ENCODE measurements at places on chromosomes 1 and 21.

- no peak for DNase-seq
Observed at GRCh38 chr21:41891132-41891531, 12.0 kb upstream of the PRDM15 start.

DNA sequence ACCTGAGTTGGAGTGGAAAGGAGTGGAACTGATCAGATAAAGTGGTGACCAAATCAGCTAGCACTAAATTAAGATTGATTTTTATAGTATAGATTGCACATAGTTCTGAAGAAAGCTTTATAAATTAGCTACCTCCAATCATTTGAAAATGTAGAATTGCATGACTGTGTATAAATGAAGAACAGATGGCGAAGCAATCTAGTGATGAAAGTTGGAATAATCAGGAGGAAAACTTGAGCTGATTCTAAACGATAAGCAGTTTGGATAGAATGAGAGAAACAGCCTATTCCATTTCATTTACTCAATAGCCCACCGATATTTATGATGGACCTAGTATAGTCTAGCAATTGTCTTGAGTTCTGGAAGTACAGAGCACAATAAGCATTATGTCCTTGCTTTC, 661.5 kb downstream of the PLA2G4A start:
- no peak for DNase-seq

GRCh38 chr1:204171751-204172178, 5.6 kb upstream of the REN start:
- no peak for DNase-seq

DNA sequence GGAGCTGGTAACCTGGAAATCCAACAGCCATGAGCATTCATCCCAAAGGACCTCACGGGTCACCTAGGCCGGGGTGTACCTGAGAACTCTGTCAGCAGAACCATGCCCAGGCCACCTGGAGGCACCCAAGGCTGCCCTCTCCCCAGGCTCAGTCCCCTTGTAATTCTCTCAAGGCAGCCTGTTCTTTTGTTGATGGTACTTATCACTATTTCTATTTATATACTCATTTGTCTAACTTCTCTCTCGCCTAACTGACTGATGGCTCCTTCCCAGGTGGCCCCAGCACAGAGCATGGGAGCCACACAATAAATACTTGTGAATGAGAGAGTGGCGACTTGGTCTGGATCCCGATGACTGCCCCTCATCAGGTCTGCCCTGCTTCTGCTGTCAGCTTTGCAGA, 16.7 kb downstream of the CASP9 start:
- no peak for DNase-seq

DNA sequence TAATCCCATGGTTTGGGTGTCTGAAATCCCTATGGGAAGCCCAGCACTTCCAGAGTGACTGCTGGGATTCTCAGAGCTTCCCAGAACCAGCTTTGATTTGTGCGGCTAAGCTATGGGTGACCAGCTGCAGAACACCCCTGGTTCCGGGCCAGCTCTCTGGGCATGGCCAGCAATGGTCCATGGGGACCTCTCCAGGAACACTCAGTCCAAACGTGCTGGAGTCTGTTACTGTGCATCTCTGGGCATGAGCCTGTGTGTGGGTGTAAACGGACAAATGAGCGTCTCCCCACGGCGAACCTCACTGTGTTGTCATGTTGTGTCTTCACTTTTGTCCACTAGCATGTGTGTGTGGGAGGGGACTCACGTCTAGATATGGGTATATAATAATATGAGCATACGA, 54.4 kb downstream of the MAB21L3 start:
- no peak for DNase-seq

- no peak for DNase-seq
Observed at GRCh38 chr1:101592845-101593244, 356.0 kb downstream of the S1PR1 start.

DNA sequence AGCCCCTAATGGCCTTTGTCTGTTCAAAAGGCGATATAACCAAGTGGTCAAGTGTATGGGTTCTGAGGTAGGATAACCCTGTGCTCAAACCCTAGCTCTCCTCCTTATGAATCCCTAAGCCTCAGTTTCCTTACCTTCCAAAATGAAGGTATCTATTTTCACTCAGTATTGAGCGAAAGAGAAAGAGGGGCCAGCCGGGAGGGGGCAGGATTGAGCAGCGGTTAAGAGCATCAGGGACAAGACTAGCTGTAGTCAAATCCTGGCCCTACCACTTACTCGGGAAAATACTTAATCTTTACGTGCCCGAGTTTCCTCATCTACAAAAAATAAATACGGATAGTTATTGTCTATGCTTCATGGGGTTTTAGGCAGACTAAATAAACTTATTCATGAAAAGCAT, 25.7 kb downstream of the LY9 start:
- DNase-seq, result no peak

GRCh38 chr1:150332651-150333290, 11.4 kb downstream of the PRPF3 start:
- no peak for DNase-seq

GRCh38 chr1:107432108-107432507, 291.3 kb downstream of the NTNG1 start:
- no peak for DNase-seq

- DNase-seq, result peak; percentile 70
Observed at GRCh38 chr1:174769961-174770549, 229.7 kb upstream of the CACYBP start.

DNA sequence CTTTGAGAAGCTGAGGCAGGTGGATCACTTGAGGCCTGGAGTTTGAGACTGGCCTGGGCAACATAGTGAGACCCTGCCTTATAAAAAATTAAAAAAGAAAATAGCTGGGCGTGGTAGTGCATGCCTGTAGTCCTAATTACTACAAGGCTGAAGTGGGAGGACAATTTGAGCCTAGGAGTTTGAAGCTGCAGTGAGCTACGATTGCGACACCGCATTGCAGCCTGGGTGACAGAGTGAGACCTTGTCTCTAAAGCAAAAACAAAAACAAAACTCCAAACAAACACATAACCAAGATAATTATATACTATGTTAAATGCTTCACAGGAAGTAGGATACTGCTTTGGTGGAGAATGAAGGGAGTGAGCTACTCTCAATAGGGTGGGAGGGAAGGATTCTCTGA, 5.4 kb upstream of the PAFAH2 start:
- DNase-seq, result no peak

Measured in left kidney (tissue), 8 donors.